ENCODE measurements at places on chromosomes 6 and 20.

DNA sequence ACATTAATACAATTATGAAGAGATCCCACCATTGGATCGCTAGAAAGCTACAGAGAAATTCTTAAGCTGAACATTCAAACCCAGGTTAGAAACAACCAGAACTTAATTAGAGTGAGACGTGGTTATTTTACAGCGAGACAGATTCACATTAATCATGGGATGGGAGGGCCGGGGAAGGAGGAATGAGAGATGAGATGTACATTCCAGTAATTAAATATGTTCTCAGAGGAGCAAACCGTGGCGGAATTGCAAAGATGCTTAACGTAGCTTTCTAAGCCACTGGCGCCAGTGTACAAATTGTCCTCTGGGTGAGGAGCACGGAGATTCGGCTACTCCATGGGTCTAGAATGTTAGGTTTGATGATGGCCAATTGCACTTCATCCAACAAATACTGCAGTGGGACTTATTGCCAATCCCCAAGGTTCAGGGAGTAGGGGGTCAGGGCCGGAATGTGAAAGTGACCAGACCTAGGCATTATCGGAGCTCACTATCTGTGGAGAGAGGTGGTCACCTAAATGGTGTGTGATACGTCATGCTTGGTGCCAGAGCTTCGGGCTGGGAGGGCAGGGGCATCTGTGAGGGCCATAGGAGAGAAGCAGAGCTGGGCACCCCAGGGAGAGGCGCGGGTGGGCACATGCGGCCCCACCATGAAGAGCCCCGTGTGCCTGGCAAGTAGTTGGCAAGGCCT, 114.7 kb downstream of the EDN3 start:
- DNase-seq, result no peak

DNA sequence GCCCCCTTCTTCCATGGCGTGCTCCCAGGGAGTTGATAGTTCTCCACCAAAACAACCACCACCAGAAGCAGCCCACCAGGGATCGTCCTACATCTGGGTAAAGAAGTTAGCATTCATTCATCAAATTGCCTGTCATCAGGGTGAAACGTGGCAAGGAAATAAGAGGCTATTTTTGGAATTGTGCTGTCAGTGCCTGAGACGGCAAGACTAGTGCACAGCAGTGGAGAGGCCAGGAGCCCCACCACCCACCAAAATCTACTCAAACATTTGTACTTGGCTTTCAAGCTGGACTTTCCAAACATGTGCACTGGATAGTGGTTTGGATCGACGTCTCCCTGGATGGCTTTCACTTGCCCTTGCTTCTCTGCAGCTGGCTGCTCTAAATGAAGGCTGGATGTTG, 44.8 kb downstream of the TXNDC5 start:
- DNase-seq, result no peak

DNA sequence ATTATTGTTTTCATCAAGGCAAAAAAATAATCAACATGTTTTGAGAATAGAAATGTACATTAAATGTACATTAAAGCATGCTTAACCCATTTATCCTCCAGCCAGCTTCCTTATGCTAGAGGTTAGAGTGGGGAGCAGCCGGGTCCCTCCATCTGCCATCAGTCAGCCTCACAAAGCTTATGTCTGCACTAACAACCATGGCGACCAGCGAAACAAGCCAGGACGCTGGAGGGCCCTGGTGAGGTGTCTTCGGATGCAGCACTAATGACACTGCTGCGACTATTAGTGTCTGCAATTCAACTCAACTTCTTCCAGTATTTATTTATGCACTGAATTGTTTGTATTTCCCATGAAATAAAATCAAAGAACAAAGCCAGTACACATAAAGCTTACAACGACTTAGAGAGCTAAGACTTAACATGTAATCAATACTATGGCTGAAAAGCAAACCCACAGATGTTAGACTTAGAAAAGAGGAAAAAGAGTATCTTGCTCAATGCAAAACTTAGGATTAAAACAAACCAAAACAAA, 6.8 kb downstream of the CLDN20 start:
- no peak for DNase-seq

DNA sequence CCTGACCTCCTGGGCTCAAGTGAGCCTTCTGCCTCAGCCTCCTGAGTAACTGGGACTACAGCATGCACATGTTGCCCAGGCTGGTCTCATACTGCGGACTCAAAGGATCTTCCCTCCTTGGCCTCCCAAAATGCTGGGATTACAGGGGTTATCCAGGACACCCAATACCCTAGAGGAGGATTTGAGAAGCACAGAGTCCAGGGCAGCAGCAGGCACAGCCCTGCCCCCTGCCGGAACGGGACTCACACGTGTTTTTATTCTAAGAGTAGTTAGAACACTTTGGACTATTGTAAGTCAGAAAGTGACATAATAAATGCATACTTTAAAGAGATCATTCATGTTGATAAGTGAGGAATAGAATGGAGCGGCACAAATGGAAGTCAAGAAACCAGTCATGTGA, 80.2 kb downstream of the C6orf118 start:
- no peak for DNase-seq

- no peak for DNase-seq
These were observed 68.8 kb downstream of the GJA1 start for GRCh38 chr6:121504227-121504626.

DNA sequence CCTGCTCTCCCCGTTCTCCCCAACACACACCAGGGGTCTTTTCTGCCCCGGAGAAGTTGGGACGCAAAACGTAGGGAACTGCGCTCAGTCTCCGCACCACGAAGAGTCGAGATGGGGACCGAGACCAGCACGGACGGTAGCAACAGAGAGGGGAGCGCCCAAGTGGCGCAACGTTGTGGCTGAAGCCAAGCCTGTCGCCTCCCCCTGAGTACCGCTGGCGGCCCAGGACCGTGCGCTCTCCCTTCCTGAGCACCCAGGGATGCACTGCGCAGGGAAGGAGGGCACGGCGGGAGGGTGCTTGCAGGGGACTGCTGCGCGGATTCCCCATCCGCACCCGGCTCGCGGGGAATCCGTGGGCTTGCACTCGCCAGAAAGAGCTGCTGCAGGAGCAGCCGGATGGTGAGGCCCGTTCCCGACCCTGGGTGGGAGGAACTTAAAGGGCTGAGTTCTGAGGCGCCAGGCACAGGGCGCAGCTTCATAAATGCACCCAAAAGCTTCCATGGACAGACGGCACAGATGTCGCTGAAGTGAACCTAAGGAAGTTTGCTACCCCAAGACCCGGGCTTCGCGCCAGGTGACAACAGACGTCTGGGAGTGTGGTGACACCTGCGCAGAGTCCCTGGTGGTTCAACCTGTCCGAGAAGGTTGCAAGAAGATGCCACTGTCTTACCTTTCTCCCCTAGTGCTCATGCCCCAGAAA, 178.7 kb downstream of the TBXT start:
- no peak for DNase-seq

- no peak for DNase-seq
These were observed at the start of gene IP6K3 for GRCh38 chr6:33746651-33747100. TSS of gene IP6K3 (minus strand) at chr6:33746905. CDS start at chr6:33735476, 11,429 bp downstream.

DNA sequence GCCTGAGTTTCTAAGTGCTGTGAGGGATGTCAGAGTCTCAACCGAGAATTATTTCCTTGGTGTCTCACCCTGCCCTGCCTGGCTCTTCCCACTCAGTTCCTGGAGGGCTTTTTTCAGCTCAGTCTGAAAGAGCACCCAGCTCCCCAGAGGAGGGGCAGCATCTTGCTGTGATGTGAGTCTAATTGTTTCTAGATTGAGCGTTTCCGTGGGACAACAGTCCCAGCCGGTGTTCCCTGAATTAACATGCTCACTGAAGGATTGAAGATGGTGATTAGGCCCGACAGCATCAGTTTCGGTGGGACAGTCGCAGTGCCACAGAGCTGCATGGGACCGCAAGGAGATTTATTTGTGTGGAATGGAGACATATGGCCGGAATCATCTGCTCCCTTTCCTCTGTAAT, 587.6 kb downstream of the DHX35 start:
- no peak for DNase-seq

DNA sequence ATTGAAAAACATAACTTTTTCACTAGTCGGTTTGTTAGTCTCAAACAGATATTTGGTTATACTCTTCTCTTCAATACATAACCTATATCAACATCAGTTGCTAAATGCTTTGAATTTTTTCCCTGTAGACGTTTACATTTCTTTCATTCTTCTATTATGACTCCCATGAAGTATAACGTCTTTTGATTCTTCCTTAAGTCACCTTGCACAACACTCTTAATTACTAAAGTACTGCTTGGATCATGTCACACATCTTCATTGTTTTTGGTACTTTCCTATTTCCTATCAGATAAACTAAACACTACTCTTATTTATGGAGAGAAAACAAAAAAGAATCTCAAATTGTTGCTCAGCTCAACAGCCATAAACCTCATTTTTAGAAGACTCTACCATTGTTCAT, 23.0 kb upstream of the BMP5 start:
- DNase-seq, result no peak

DNA sequence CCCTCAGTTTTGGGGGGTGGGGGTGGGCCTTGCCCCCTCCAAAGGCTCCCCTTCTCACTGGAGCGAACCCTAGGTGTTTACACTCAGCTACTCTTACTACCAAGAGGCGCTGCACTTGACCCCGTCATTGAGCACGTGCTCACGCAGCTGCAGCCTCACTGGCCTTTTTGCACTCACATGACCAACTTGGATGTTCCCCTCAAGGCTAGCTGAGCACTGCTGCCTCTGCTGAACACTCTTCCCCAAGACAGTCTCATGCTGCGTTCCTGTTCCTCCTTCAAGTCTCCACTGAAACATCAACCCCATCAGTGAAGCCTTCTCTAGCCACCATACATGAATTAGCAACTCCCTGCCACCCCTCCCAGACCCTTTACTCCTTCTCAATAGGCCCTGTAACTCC, 4.0 kb downstream of the SOD2 start:
- DNase-seq, result no peak

GRCh38 chr6:56539527-56540105, 103.1 kb downstream of the DST start:
- DNase-seq, result no peak

- DNase-seq, result no peak
These were observed 139.9 kb downstream of the BFSP1 start for GRCh38 chr20:17391127-17391771.

DNA sequence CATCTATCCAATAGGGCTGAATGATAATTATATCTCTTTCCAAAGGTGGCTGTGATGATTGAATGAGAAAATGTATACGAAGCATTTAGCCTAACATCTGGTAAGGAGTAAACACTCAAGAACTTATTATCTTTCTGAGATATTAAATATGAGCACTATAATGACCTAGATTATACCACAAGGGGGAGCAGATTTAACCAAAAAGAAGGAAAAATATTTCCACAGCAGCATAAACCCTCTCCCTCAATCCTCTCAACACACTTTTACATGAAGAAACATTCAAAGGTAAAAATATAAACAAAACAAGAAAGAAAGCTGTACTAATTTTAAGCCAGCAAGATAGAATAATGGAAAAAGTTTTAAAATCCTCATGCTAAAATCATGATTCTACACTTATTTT, 68.4 kb downstream of the SHPRH start:
- DNase-seq, result no peak

DNA sequence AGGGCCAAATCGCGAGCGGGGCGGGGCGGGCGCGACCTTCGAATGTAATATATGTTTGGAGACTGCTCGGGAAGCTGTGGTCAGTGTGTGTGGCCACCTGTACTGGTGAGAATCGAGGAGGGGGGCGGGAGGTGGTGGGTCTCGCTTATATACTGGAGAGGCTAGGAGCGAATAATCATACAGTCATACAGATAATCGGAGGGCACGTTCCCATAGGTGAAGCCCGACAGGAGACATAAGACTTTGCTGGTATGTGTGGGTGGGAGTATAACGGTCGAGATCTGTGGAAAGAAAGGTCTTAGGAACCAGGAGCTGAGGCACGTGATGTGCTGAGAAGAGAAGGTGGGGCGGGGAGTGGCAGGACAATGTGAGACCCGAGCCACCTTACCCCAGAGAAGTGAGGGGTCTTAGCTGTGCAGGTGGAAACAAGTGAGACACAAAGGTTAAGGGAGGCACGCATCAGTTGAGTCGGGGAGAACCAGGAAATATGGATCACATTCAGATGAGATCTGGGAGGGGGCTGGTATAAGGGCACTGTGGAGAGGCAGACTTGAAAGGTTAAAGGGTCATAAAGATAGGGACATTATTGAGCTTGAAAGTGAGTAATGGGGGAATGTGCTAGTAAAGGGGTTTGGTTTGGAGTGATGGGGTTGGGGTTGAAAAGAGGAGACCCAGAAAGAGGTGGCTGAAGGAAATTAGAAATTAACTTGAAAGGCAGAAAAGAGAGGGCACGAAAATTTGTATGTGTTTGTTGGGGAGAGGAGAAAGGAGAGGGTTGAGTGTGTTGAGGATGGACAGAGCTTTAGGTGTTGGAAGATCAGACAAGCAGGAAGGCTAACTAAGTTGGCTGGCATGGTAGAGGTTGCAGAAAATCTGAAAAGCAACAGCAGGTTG, 589 bp downstream of the RNF5 start:
- DNase-seq, result no peak
